ENCODE measurements at places on chromosomes 1 and 21. TPM values are rescaled to one million over a fixed set of nuclear protein-coding genes. Genes with fewer than 3 reads are reported as not detected.

Gene C1orf226
- total RNA-seq: 2.7 TPM

DNA sequence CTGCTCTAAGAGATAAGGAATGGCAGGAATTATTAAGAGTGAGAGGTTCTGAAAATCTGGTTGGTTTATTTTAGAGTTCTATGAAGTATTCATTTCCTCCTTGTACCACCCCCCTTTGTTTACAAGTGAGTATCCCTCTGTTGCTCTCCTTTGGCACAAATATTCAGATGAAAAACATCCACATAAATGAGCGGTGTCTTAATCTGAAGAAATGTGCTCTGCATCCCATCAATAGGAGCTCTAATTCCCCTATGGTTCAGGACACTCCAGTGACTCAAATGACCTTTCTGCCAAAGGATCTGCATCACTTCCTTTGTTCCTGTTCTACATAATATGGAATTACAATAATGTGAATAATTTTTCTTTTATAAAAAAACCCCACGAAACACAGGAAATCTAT lies 16.6 kb downstream of the DDAH1 start:
- no peaks in the 10 kb centered on the region for H3K36me3 ChIP-seq
- no peak overlapping the region for H3K4me3 ChIP-seq

DNA sequence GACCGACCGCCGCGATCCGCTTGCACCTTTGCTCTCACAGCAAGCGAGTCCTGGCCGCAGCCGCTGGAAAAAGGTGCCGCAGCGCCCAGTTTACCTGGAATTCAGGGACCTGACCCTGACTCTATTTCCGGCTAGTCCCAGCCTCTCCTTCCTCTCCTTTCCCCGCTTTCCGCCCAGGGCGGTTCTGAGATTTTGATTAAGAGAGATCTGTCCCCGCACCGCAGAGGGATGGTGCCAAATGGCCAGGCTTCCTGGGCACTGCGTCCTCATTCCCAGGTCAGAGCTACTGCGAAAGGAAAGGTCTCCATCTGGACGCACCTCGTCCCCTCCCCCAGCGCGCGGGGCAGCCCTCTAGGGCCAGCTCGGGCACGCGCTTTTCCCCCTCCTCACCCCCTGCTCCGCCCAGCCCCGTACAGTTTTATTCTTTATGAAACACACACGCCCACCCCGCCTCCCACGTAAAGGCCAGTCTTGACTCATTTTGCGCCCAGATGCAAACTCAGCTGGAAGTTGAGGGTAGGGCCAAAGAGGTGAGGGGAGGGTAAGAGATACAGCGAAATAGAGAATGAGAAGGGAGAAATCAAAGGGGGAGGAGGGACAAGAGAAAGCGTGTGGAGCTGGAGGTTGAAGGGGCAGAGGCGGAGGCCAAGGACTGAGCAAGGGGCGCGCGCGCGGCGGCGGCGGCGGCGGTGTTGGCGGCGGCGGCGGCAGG lies 411.8 kb upstream of the ESRRG start:
- no peak for DNase-seq
- H3K27ac ChIP-seq: no peak overlapping the region
- peak overlapping the region; percentile 16 for H3K4me3 ChIP-seq

- DNase-seq: no peak
- H3K4me3 ChIP-seq: no peak overlapping the region
- H3K27ac ChIP-seq: no peak overlapping the region
Measured at GRCh38 chr1:8083739-8084484, 57.8 kb upstream of the ERRFI1 start.

- H3K4me1 ChIP-seq: peaks cover 44% of the 10 kb centered on the region
- H3K4me3 ChIP-seq: no peak overlapping the region
- peak; percentile 84 for DNase-seq
- H3K36me3 ChIP-seq: no peaks in the 10 kb centered on the region
- peak overlapping the region; percentile 33 for H3K27ac ChIP-seq
Measured at GRCh38 chr1:1004780-1005697, 5.1 kb upstream of the HES4 start.

DNA sequence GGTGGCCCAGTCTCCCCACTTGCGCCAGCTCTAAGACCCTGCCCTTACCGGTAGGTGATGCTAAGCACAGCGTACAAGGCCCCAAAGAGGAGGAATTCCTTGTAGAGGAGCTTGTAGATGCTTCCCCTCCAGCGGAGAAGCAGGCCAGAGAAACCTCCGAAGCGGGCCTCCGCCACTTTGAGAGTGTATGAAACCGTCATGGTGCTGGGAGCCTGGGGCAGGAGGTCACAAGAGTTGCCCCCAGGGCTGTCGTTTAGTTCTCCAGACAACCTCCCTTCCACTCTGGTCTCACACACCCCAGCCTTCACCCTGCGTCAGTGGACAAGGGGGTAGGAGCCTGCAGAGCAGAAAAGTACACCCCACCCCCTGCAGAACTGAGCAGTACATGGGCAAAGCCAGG lies 464 bp downstream of the BEST4 start:
- no peaks in the 10 kb centered on the region for H3K27me3 ChIP-seq

Gene CD34
- total RNA-seq: 57.5 TPM

Gene ERICH3
- total RNA-seq: 0.49 TPM

All from vagina (tissue), 2 donors.